ENCODE measurements at places on chromosomes 1 and 21.

DNA sequence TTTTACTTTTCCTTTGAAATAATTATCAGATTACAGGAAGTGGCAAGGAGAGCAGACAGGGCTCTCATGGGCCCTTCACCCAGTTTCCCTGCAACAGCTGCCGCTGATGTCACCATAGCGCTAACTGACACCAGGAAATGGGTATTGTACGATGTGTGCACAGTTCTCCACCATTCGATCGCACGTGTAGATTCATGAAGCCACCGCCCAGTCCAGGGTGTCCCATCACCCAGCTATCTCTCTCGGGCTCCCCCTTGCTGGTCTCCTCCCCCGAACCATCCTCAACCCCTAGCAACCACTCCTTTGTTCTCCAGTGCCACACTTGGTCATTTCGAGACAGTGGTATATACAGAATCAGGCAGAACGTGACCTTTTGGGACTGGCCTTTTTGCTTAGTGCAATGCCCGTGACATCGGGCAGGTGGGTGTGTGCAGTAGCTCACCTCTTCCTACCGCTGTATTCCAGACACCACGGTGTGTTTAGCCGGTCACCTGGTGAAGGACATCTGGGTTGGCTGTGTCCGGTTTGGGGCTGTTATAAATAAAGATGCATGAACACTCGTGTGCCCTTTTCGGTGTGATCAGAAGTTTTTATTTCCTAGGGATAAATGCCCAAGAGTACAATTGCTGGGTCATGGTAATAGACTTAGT, 118.4 kb downstream of the CRYAA start:
- DNase-seq: no peak
- H3K27me3 ChIP-seq: no peaks in the 10 kb centered on the region
- H3K4me3 ChIP-seq: no peak overlapping the region

GRCh38 chr21:46207006-46207919, 21.3 kb downstream of the LSS start:
- peaks cover 30% of the 10 kb centered on the region for H3K36me3 ChIP-seq
- H3K27me3 ChIP-seq: no peaks in the 10 kb centered on the region
- H3K4me1 ChIP-seq: no peaks in the 10 kb centered on the region
- no peak overlapping the region for H3K27ac ChIP-seq

GRCh38 chr1:113881661-113882060, 5.7 kb downstream of the BCL2L15 start:
- H3K27me3 ChIP-seq: no peaks in the 10 kb centered on the region
- H3K27ac ChIP-seq: no peak overlapping the region
- no peaks in the 10 kb centered on the region for H3K36me3 ChIP-seq
- DNase-seq: no peak
- H3K4me1 ChIP-seq: peaks cover 11% of the 10 kb centered on the region

GRCh38 chr21:33948951-33949444, 33.4 kb upstream of the ATP5PO start:
- peak overlapping the region; percentile 98 for H3K27ac ChIP-seq
- peaks cover 7% of the 10 kb centered on the region for H3K36me3 ChIP-seq
- H3K27me3 ChIP-seq: no peaks in the 10 kb centered on the region
- peak; percentile 40 for DNase-seq

DNA sequence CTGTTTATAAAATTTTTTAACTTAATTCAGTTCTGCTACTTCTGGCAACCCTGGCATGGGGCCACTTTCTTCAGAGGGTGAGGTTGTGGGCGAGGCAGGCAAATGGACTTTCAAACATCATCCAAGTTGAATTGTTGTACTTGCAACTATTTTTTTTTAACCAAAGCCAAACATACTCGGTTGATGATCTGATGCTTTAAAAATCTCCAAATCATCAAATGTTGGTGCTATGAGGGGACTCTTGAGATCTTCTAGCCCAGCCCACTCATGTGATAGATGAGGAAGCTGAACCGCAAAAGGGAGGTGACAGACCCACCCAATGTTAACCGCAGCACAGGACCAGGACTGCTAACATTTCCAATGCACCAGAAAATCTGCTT, 6.7 kb downstream of the SLC1A7 start:
- no peaks in the 10 kb centered on the region for H3K27me3 ChIP-seq
- H3K36me3 ChIP-seq: no peaks in the 10 kb centered on the region
- H3K4me3 ChIP-seq: no peak overlapping the region
- peaks cover 4% of the 10 kb centered on the region for H3K4me1 ChIP-seq
- DNase-seq: no peak
- H3K27ac ChIP-seq: no peak overlapping the region

DNA sequence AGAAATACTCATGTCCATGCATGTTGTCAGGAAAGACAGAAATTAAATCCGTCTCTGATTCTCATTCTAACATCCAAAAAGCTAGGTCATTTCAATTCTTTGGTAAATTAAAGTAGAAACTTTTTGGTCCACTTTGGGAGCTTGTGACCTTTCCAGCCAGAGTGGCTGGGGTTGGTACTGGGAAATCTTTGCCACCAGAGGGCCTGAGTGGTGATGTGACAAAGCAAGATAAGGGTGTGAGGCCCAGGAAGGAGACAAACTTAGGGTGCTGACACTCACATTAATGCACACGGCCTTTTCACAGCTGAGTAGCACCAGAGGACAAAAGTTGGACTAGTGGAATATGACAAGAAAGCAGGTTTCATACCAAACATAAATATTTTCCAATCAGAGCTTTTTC, 144.3 kb downstream of the DNM3 start:
- H3K27ac ChIP-seq: no peak overlapping the region
- H3K27me3 ChIP-seq: no peaks in the 10 kb centered on the region
- H3K36me3 ChIP-seq: no peaks in the 10 kb centered on the region
- H3K4me1 ChIP-seq: no peaks in the 10 kb centered on the region
- DNase-seq: no peak
- no peak overlapping the region for H3K4me3 ChIP-seq

GRCh38 chr1:11042065-11042464, 5.0 kb downstream of the MASP2 start:
- peaks cover 5% of the 10 kb centered on the region for H3K4me1 ChIP-seq
- no peak overlapping the region for H3K27ac ChIP-seq
- peaks cover 5% of the 10 kb centered on the region for H3K27me3 ChIP-seq
- H3K4me3 ChIP-seq: no peak overlapping the region

GRCh38 chr1:53084589-53084971, 22.6 kb downstream of the PODN start:
- no peaks in the 10 kb centered on the region for H3K27me3 ChIP-seq
- H3K36me3 ChIP-seq: no peaks in the 10 kb centered on the region
- no peak for DNase-seq

DNA sequence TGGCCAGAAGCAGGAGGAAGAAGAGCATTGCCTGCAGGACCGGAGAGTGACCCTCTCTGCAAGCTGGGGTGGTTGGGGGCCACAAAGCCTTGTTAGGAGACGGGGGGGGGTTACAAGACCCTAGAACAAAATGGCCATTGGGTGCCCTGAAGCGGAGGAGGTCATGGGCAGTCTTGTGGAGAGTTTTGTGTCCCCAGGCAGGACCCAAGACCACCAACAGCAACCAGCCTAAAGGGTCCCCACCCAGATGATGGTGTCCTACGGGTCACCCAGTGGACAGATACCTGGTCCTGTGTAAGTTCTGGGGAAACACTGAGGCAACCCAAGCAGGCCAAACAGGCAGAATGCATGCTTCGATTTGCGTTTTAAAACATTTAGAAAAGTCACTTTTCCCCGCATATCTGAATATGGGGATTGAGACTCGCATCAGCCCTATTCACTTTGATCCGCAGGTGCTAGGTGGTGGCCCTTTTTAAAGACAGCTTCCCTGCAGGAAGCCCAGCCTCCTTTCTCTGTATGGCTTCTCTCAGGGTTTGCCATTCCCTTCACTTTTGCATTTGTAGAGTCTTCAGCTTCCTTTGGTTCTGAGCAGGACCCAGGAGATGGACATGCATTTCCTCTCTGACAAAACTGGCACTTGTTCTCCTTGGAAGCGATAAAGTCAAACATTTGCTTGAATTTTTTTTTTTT, 21.1 kb downstream of the GNG4 start:
- H3K36me3 ChIP-seq: no peaks in the 10 kb centered on the region
- no peak overlapping the region for H3K4me3 ChIP-seq
- H3K27me3 ChIP-seq: no peaks in the 10 kb centered on the region
- H3K4me1 ChIP-seq: no peaks in the 10 kb centered on the region

DNA sequence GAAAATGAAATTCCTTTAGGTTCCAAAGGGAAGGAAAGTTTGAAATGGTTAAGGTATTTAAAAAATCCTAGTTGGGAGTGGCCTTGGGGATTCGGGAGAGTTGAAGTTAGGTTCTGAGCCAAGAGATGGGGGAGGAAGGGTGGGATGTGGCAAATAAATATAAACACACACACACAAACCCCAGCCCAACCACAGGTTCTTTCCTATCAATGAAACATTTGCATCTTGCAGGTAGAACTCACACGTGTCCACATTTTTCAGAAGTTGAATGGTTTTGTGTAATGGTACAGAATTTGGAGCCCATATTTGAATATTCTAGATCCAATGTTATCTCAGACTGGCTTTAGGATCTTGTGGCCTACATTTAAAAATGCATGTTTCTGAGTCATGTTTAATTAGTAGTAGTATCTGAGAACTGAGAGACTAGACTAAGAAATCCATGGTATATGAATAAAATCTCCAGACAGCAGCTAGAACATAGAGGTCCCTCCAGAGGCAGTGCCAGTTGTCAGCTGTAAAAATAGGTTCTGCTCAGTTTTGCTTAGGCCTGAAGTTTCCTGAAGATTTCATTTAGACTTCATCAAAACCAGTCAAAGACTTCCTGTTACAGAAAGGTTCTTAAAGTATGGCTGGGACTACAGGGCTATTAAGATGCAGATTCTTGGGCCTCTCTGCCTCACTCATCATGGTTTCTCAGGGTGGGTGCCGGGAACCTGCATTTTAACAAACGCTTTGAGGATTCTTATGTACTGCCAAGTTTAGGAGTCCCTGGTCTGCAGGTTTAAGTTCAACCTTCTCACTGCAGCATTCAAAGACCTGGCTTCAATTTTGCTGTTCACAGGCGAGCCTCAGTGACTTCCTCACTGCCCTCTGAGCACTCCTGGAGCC, 21.3 kb downstream of the RUNX1 start:
- no peak for DNase-seq
- no peaks in the 10 kb centered on the region for H3K27me3 ChIP-seq
- peak overlapping the region; percentile 52 for H3K27ac ChIP-seq
- peaks cover 21% of the 10 kb centered on the region for H3K36me3 ChIP-seq
- H3K4me3 ChIP-seq: peak overlapping the region; percentile 44

GRCh38 chr1:153231363-153231762, 14.0 kb downstream of the PRR9 start:
- no peak overlapping the region for H3K4me3 ChIP-seq
- no peaks in the 10 kb centered on the region for H3K36me3 ChIP-seq
- H3K4me1 ChIP-seq: no peaks in the 10 kb centered on the region
- H3K27me3 ChIP-seq: no peaks in the 10 kb centered on the region
- H3K27ac ChIP-seq: no peak overlapping the region

- DNase-seq: no peak
- H3K4me3 ChIP-seq: no peak overlapping the region
- H3K4me1 ChIP-seq: peaks cover 74% of the 10 kb centered on the region
- H3K27ac ChIP-seq: peak overlapping the region; percentile 60
- H3K36me3 ChIP-seq: peaks cover 52% of the 10 kb centered on the region
These were observed 6.3 kb downstream of the MX2 start for GRCh38 chr21:41367945-41368734.

GRCh38 chr1:174569240-174569639, 121.5 kb downstream of the GPR52 start:
- no peaks in the 10 kb centered on the region for H3K4me1 ChIP-seq
- no peaks in the 10 kb centered on the region for H3K36me3 ChIP-seq
- no peak overlapping the region for H3K4me3 ChIP-seq
- no peaks in the 10 kb centered on the region for H3K27me3 ChIP-seq
- no peak overlapping the region for H3K27ac ChIP-seq

DNA sequence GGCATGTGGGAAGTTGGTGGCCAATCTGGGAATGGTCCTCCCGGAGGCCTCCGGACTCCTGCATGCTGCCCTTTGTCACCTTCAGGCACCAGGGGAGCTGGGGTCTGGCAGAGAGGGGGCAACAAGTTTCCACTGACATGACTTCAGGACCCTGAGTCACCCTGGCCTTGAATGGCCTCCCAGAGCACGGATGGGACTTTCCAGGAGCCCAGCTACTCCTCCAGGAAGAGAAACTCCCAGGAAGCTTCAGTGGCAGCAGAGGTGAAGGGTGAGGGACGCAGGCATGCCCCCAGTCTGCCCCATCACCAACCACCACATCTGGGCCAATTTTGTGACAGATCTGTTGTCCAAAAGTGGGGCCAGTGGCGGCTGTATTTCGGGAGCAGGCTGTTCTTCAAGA, 55.9 kb upstream of the WASF2 start:
- peaks cover 21% of the 10 kb centered on the region for H3K36me3 ChIP-seq
- H3K27me3 ChIP-seq: no peaks in the 10 kb centered on the region
- no peak for DNase-seq
- no peak overlapping the region for H3K27ac ChIP-seq
- H3K4me1 ChIP-seq: no peaks in the 10 kb centered on the region

GRCh38 chr1:225044258-225044657, 114.8 kb downstream of the DNAH14 start:
- no peak overlapping the region for H3K4me3 ChIP-seq
- H3K4me1 ChIP-seq: no peaks in the 10 kb centered on the region
- no peaks in the 10 kb centered on the region for H3K36me3 ChIP-seq
- no peaks in the 10 kb centered on the region for H3K27me3 ChIP-seq
- H3K27ac ChIP-seq: no peak overlapping the region

GRCh38 chr1:96478228-96478627, 243.4 kb upstream of the PTBP2 start:
- no peaks in the 10 kb centered on the region for H3K27me3 ChIP-seq
- H3K27ac ChIP-seq: no peak overlapping the region
- no peak for DNase-seq
- no peaks in the 10 kb centered on the region for H3K4me1 ChIP-seq
- no peak overlapping the region for H3K4me3 ChIP-seq
- H3K36me3 ChIP-seq: no peaks in the 10 kb centered on the region

- H3K27me3 ChIP-seq: no peaks in the 10 kb centered on the region
- H3K27ac ChIP-seq: no peak overlapping the region
- no peaks in the 10 kb centered on the region for H3K36me3 ChIP-seq
- no peak overlapping the region for H3K4me3 ChIP-seq
- DNase-seq: no peak
- peaks cover 10% of the 10 kb centered on the region for H3K4me1 ChIP-seq
These were observed 31.0 kb downstream of the SUSD4 start for GRCh38 chr1:223332997-223333396.

DNA sequence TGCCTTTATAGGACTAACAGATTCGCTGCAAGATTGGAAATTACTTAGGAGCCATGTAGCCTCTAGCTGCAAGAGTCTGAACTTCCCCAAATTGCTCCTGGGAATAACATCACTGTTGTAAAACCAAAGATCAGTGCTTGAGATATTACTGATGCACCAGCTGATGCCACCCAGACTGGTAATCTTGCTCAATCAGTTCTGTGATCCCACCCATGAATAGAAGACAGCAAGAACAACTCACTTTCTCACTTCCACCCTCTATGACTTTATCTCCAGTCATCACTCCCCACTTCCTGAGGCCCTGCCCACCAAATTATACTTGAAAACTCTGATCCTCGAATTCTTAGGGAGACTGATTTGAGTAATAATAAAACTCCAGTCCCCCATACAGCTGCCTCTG, 1011.1 kb downstream of the PLA2G4A start:
- no peaks in the 10 kb centered on the region for H3K36me3 ChIP-seq
- no peak overlapping the region for H3K4me3 ChIP-seq
- no peaks in the 10 kb centered on the region for H3K4me1 ChIP-seq
- DNase-seq: no peak
- H3K27me3 ChIP-seq: no peaks in the 10 kb centered on the region
- no peak overlapping the region for H3K27ac ChIP-seq

- peak overlapping the region; percentile 76 for H3K27ac ChIP-seq
- H3K4me1 ChIP-seq: peaks cover 55% of the 10 kb centered on the region
- H3K36me3 ChIP-seq: no peaks in the 10 kb centered on the region
- H3K4me3 ChIP-seq: peak overlapping the region; percentile 81
These were observed 917 bp downstream of the RAP1A start for GRCh38 chr1:111620441-111620971.

Measured in CD4-positive, alpha-beta T cell (primary cell).